Left kidney (tissue), 8 donors: ENCODE measurements at places on chromosomes 12 and 14. TPM values are rescaled to one million over a fixed set of nuclear protein-coding genes. Genes with fewer than 3 reads are reported as not detected.

The SMOC1 gene
- polyA plus RNA-seq = 1.7 TPM

The MAPK1IP1L gene
- 106 TPM for polyA plus RNA-seq

The ESPL1 gene
- polyA plus RNA-seq = 18.9 TPM

The RPGRIP1 gene
- 0.58 TPM for polyA plus RNA-seq

The TAPBPL gene
- polyA plus RNA-seq = 15.4 TPM

The HSP90AA1 gene
- polyA plus RNA-seq = 768 TPM

The LRP6 gene
- 68.9 TPM for polyA plus RNA-seq

The SSTR1 gene
- polyA plus RNA-seq = 1.8 TPM

The LRFN5 gene
- 13.4 TPM for polyA plus RNA-seq

The INSM2 gene
- polyA plus RNA-seq = not detected

The MARS1 gene
- 138 TPM for polyA plus RNA-seq

The PZP gene
- 0.55 TPM for polyA plus RNA-seq

The FGF23 gene
- 0.05 TPM for polyA plus RNA-seq

The PAH gene
- 133 TPM for polyA plus RNA-seq

The OAS3 gene
- polyA plus RNA-seq = 11.5 TPM

The RNASE4 gene
- 1.0 TPM for polyA plus RNA-seq

The CDK4 gene
- polyA plus RNA-seq = 226 TPM

The NEDD1 gene
- polyA plus RNA-seq = 40.4 TPM

The LRTM2 gene
- 0.62 TPM for polyA plus RNA-seq

The CD163 gene
- 9.5 TPM for polyA plus RNA-seq

The RAD51AP1 gene
- 44.4 TPM for polyA plus RNA-seq

The SDSL gene
- 9.0 TPM for polyA plus RNA-seq

The RNASE3 gene
- 1.2 TPM for polyA plus RNA-seq

The SLC25A47 gene
- not detected for polyA plus RNA-seq

The TPI1 gene
- 515 TPM for polyA plus RNA-seq

The CCDC91 gene
- 36.0 TPM for polyA plus RNA-seq

The CTDSP2 gene
- 251 TPM for polyA plus RNA-seq

The RTL1 gene
- 0.10 TPM for polyA plus RNA-seq

The COX8C gene
- polyA plus RNA-seq = 0.71 TPM

The KRT2 gene
- polyA plus RNA-seq = not detected

The KCNC2 gene
- polyA plus RNA-seq = 0.55 TPM

The KRT86 gene
- not detected for polyA plus RNA-seq

The SLC39A9 gene
- polyA plus RNA-seq = 93.1 TPM

The KRT77 gene
- not detected for polyA plus RNA-seq

The RERG gene
- 34.5 TPM for polyA plus RNA-seq

The SERPINA12 gene
- polyA plus RNA-seq = 0.91 TPM

The NR4A1 gene
- 29.5 TPM for polyA plus RNA-seq

The SERPINA10 gene
- 0.23 TPM for polyA plus RNA-seq

The LGALS3 gene
- polyA plus RNA-seq = 14.3 TPM

The SERPINA9 gene
- polyA plus RNA-seq = not detected
